Aorta (tissue), 5 donors: ENCODE measurements at places on chromosomes 7 and 10. TPM values are rescaled to one million over a fixed set of nuclear protein-coding genes. Genes with fewer than 3 reads are reported as not detected.

GRCh38 chr10:61733358-61733940 is 70.7 kb downstream of the CABCOCO1 start:
- DNase-seq: no peak

DNA sequence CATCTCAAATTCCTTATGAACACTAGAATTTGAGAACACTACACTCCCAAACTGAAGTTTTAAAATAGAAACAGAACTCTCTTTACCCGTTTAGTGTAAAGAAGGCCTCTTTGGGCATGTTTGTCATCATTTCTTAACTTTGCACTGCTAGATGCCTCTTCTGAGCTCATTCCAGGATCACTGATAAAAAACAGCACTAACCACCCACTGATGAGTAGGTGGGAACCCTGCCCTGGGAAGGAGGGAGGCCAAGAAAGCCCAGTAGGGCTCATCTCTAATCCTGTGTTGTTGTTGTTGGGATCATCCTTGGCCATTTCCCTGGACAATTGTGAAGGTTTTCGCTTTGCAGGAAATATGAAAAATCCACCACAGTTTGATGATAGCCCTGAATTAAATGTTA is 68.2 kb downstream of the CUBN start:
- DNase-seq: no peak

DNA sequence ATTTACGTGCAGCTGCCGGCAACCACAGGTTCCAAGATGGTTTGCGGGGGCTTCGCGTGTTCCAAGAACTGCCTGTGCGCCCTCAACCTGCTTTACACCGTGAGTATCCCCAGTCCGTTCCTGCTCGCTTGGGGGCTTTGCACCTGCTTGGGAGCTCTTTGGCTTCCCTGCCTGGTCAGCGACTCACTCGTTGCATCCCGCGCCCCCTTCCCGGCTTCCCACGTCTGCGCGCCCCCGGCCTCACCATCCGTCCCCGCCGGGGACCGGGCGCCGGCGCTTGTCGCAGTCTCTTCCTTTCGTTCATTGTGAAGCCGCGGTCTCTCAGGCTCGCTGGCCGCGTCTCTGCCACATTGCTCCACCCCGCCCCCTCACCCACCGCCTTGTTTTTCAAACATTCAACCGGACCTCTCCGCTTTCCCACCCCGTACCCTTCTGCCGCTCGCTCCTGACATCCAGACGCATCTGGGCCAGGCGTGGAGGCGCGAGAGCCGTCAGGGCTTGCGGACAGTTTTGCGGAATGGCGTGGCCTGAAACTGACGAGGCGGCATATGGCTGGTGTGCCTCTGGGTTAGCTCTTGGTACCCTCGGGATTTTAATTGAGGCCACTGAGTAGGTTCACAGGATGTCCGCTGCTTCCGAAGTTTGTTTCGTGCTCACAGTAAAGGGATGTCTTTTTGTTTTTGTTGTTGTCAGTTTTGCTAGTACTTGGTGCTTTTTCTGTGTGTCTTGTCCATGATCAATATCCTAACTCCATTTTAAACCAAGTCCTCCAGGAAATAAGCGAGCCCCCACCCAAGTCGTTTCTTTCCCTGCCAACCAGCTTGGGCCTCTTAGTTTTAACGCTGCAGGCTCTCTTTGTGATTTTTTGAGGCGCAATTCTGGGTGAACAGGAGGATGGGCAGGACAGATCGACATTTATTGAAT is 639 bp downstream of the TSPAN13 start:
- DNase-seq: peak; percentile 78

- DNase-seq: no peak
Measured at GRCh38 chr10:128257428-128257827, 131.2 kb upstream of the MKI67 start.

The SPDYE5 gene
- not detected for total RNA-seq

GRCh38 chr10:27285093-27285492 is 44.5 kb upstream of the ACBD5 start:
- no peak for DNase-seq

The PRKCQ gene
- 0.45 TPM for total RNA-seq

The CHN2 gene
- total RNA-seq: 22.0 TPM

GRCh38 chr7:111841596-111842205 is 279.4 kb upstream of the IMMP2L start:
- no peak for DNase-seq

GRCh38 chr7:5997210-5997808 is 11.5 kb downstream of the PMS2 start:
- peak; percentile 62 for DNase-seq

- no peak for DNase-seq
Measured at GRCh38 chr10:57222603-57223002, 861.5 kb upstream of the ZWINT start.

- DNase-seq: no peak
Measured at GRCh38 chr10:454860-455259, 234.6 kb downstream of the DIP2C start.

GRCh38 chr10:131211559-131211958 is 100.0 kb downstream of the TCERG1L start:
- no peak for DNase-seq

DNA sequence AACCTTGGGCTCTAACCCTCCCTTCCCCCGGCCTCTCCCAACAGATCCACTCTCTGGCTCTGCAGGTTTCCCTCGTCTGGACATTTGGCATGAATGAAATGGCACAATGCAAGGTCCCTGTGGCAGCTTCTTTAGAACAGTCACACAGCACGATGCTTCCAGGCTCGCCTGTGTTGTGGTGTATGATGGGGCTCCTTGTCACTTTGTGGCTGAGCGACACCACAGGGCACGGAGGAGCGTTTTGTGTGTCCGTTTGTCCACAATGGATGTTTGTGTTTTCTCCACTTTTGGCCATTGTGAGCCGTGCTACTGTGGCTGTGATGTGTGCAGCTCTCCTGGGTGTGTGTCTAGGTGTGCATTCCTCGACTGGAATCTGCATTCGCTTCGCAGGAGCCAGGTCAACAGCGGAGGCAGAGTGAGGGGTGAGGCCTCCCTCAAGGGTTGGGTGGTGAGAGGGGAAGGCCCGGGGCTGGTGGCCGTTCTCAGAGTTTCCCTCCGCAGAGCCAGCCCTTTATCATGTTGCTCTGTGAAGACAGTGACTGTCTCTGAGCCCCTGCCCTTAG is 22.3 kb upstream of the SHH start:
- no peak for DNase-seq

GRCh38 chr7:132053871-132054270 is 497.4 kb upstream of the PODXL start:
- DNase-seq: no peak

- peak; percentile 82 for DNase-seq
Measured at GRCh38 chr7:130875265-130875741, 141.3 kb upstream of the KLF14 start.

GRCh38 chr7:2104716-2105115 is 128.0 kb downstream of the MAD1L1 start:
- no peak for DNase-seq

The MSANTD7 gene
- total RNA-seq: 8.2 TPM

DNA sequence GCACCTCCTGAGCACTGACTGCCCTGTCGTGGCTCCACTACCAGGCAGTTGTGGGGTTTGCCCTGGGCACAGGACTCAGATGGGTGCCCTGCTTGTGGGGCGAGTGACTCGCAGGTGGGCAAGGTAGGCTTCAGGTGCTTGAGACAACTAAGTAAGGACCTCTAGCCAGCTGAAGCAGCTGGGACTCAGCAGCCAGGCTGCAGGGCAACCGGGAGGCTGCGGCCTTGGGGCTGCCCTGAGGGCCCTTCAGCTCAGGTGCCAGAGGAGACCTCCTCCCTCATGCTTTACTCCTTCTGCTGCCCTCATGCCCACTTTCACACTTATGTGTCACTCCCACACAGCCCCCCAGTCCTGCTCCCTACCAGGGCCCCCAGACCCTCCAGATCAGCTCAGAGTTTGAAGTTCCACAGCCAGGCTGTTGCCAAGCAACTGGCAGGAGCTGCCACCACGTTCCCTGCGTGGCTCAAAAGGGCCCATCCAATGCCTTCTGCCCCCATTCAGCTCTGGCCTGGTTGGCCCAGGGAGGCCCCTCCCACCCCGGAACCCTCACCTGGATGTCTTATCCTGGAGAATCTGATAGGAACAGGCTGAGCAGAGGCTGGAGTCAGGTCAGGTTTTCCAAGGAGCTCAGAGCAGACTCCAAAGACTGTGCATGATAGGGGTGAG is 10.0 kb downstream of the TLX1 start:
- DNase-seq: no peak

GRCh38 chr10:62244785-62245467 is 23.7 kb downstream of the RTKN2 start:
- DNase-seq: no peak

DNA sequence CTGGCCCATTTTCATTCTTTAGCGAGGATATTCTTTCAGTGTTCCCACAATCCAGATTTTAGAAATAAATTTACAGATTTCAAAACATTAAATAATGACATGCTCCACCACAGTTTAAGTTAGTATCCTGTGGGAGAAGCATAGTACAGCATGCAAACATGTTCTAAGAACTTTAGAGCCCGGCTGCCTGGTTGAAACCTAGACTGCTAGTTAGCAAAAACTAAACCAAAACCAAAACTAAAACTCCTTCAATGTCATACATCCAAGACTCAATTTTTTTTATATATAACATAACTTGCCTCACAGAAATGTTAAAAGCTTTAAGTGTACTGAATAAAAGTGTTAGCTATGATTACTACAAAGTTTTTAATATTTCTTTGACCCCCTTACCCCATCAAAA is 17.0 kb downstream of the TRA2A start:
- DNase-seq: no peak

GRCh38 chr10:88205842-88206446 is 342.5 kb downstream of the PTEN start:
- no peak for DNase-seq

DNA sequence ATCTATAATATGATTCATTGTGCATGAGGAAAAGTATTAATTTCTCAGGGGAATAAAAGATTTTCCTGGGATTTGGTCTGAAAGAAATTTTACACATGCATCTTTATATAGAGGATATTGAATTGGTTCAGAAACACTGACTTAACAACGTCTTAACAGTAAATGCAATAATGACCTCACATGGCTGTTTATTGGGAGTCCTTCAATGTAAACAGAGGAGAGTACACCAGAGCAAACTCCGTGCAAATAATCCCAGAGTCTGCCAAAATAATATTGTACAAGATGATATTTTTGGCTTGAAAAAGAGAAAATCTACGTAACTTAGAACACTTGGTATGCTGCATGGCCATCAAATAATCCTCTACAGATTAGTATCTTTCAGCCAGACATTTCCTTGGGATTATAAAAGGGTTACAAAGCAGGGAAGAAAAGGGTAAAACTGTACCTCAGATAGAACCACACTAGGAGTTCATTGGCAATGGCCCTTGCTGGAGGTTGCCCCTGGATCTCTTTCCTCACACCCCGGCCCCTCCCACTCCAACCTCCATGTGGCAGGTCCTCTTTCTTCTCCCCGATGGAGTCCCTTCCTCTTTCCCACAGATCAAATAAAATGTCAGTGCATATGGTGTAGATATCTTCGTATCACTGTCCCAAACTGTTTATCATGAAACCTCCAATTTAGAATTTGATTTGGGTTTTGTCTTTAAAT is 196.4 kb downstream of the EVX1 start:
- DNase-seq: no peak

- peak; percentile 8 for DNase-seq
Measured at GRCh38 chr7:101549734-101550133, 79.4 kb downstream of the MYL10 start.

- DNase-seq: no peak
Measured at GRCh38 chr10:51694086-51694768, 5.2 kb downstream of the CSTF2T start.

GRCh38 chr10:111137587-111137986 is 60.8 kb downstream of the ADRA2A start:
- no peak for DNase-seq

GRCh38 chr10:100569687-100570481 is 34.1 kb downstream of the HIF1AN start:
- no peak for DNase-seq

The CYP3A7 gene
- not detected for total RNA-seq

The THNSL1 gene
- total RNA-seq: 2.0 TPM

The GIMAP5 gene
- 29.4 TPM for total RNA-seq

GRCh38 chr10:9305018-9305655 is 1250.6 kb downstream of the GATA3 start:
- DNase-seq: no peak

DNA sequence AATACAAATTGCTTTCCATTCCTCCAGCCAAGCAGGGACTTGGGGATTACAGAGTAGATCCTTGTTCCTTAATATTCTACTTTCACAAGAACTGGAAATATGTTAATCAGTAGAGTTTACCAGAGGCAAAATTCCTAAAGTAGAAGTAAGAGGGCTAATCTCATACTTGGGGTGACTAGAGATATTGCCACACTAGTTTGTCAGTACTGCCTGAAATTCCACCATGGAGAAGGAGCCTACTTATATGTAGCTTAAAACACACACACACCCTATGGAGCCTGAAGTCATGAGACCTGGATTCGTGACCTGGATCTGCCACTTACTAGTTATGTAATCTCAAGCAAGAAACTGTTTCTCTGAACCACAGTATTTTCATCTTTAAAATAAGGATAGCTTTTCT is 33.9 kb downstream of the STRIP2 start:
- no peak for DNase-seq

The SCIN gene
- total RNA-seq: 4.2 TPM

The SORBS1 gene
- total RNA-seq: 591 TPM

The SAMD9L gene
- 23.1 TPM for total RNA-seq

The PAPSS2 gene
- 42.9 TPM for total RNA-seq

DNA sequence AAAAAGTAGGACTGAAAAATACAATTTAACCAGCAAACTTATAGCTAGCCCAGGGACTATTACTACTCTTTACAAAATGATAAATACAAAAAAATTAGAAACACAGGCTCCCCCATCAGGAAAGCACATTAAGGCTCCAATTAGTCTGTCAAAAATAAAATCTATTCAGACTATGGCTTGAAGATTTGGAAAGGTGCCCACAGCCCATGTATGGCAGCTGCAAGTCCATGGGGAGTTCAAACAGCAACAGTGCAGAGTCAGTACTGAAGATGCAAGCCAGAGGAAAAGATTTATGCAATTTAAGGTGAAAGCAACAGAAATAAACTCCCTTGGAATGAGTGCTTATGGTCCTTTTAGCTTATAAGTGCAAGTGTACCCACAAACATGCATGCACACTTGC is 29.7 kb downstream of the IMMP2L start:
- DNase-seq: no peak

DNA sequence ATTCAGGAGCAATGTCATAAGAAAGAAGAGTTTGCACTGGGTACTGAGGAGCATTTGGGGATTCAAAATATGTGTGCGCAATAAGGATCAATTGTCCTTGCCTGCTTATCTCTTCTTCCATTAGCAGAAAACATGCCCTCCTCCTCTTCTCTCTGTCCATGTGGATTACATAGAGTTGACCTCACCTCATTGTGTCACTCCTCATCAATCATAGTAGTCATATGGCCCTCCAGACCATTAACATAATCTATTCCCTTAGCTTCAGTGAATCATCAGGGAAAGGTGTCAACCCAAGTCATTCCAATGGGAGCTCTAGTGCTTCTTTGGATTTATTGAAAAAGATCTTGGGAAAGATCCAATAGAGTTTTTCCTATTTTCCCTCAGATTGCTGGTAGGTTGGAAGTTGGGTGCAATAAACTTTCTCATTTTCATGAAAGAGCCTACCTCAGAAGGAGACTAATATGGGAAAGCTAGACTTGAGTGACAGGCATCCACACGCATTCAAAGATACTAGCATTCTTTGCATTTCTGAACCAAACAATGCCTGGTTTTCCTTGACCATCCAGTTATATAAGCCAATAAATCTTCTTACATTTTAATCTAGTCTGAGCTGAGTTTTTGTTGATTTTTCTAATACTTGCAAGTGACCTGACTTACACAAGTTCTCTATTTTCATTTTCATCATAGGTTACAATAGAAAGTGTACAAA is 71.5 kb upstream of the FAM13C start:
- DNase-seq: no peak
